Progenitor cell of endocrine pancreas (in vitro differentiated cells): ENCODE measurements at places on chromosomes 5 and 9. TPM values are rescaled to one million over a fixed set of nuclear protein-coding genes. Genes with fewer than 3 reads are reported as not detected.

The EGFLAM gene
- total RNA-seq = 0.18 and 0.69 TPM in 2 replicates

The BNC2 gene
- 1.0 and 1.6 TPM in 2 replicates for total RNA-seq

The CAPSL gene
- 0.93 and 1.1 TPM in 2 replicates for total RNA-seq

The OR13C5 gene
- total RNA-seq = 0.47 TPM in 1 of 2 replicates, not detected in the other

The ZNF300 gene
- total RNA-seq = 17.2 and 18.6 TPM in 2 replicates

The OTULINL gene
- 35.5 and 36.3 TPM in 2 replicates for total RNA-seq

The IL3 gene
- total RNA-seq = not detected in 2 replicates

The LOX gene
- total RNA-seq = 0.19 and 0.42 TPM in 2 replicates

The CBY3 gene
- total RNA-seq = not detected in 2 replicates

The ADAMTSL1 gene
- total RNA-seq = 2.1 and 2.5 TPM in 2 replicates

The GPRIN1 gene
- total RNA-seq = 5.9 TPM in 2 replicates

The KLHL3 gene
- total RNA-seq = 32.1 and 34.7 TPM in 2 replicates

The CER1 gene
- 0.73 TPM in 1 of 2 replicates, not detected in the other for total RNA-seq

The RAI14 gene
- 116 and 121 TPM in 2 replicates for total RNA-seq

The CSNK1A1 gene
- total RNA-seq = 213 and 219 TPM in 2 replicates

The PCAT7 gene
- total RNA-seq = 12.6 and 13.1 TPM in 2 replicates

The CTSL gene
- total RNA-seq = 38.6 and 47.5 TPM in 2 replicates

The SOX30 gene
- total RNA-seq = not detected in 2 replicates

The PRRX2 gene
- 0.79 and 0.91 TPM in 2 replicates for total RNA-seq

The INSL4 gene
- total RNA-seq = not detected in 2 replicates

The PLAC8L1 gene
- total RNA-seq = 1.5 and 2.0 TPM in 2 replicates

The MAN1B1 gene
- total RNA-seq = 56.1 and 57.7 TPM in 2 replicates

The LCN12 gene
- 14.7 and 16.2 TPM in 2 replicates for total RNA-seq

The SGTB gene
- total RNA-seq = 7.8 and 10.7 TPM in 2 replicates

The PCDHGB2 gene
- 0.80 and 0.89 TPM in 2 replicates for total RNA-seq

The NRARP gene
- total RNA-seq = 24.0 and 27.1 TPM in 2 replicates

The FIBCD1 gene
- not detected in 2 replicates for total RNA-seq

The LHX3 gene
- not detected in 2 replicates for total RNA-seq

The GPR151 gene
- total RNA-seq = not detected in 2 replicates

The ZBTB43 gene
- 16.9 and 21.8 TPM in 2 replicates for total RNA-seq
